AG10803 (cell line): ENCODE measurements at places on chromosomes 11 and 22.
A peak's percentile ranks its signal among the peaks of the same experiment; 100 is the strongest.

DNA sequence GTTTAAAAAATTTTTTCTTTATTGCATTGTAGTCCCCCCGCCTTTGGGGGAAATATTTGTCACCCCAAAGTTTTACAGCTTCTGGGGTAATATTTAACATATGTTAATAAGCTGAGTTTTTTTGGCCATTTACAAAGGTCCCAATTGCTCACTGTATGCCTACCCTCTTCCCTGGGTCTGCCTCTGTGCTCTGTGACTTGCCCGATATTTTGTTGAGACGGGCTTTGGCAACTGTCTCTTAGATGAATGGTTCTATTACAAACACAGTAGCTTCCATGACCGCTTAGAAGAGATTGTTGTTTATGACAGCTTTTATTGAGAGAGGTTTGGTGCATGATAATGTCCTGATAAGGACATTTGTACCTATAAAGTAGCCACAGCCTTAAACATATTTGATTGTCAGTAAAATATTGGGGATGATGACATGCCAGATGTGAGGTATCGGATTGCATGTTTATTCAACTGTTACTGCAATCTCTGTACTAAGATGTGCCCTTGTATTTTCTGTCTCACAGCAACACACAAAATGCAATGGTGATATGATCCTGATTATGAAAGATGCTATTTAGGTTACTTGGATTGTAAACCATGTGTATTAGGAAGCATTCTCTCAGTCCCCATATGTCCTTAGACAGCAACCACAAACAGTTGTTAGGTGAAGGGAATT lies 103.1 kb downstream of the TEAD1 start:
- DNase-seq, result peak; percentile 84

DNA sequence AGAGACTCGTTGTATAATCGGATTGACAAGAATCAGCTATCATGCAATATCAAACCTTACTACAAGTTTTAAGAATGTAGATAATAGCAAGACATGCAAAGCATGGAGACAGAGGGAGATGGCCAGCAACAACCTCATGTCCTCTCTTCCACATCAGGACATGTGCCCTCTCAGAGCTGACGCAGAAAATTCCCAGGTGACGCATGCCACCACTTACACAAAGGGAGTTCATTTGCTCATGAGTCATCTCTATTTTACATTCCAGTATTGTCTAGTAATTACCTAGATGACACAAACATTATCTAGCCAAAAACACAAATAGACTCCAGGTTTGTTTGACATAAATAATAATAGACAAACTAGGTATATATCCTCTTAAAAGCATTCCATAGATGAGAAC lies 38.1 kb upstream of the OPCML start:
- DNase-seq, result no peak

GRCh38 chr11:8863838-8864237 lies 47.2 kb upstream of the AKIP1 start:
- DNase-seq, result peak; percentile 57

DNA sequence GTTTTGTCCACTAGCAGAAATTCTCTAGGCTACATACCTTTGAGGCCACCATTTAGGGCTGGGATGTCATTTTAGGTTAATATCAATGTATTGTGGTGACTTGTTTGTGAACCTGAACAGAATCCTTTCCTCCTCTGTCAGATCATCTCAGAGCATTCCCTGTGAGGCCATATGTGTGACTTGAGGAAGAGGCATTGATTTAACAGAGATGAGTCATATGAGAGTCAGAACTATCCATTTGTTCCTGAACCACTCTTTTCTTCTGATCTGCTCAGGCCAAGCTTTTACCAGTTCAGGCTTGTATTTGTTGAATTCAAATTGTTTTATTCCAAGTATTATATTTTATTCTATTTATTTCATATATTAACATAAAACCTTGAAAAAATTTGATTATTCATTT lies 6.9 kb upstream of the OR4C6 start:
- DNase-seq, result no peak

- no peak for DNase-seq
Measured at GRCh38 chr11:111514216-111515031, at the start of gene HOATZ. TSS of gene HOATZ (plus strand) at chr11:111514778. CDS start at chr11:111514785, 7 bp downstream.

GRCh38 chr11:44968510-44968909 lies 17.8 kb upstream of the TP53I11 start:
- DNase-seq, result no peak

GRCh38 chr11:112025707-112026106 lies 499 bp downstream of the DLAT start:
- peak; percentile 17 for DNase-seq

GRCh38 chr11:68667511-68668500 lies 16.5 kb upstream of the GAL start:
- no peak for DNase-seq

GRCh38 chr11:118184784-118185579 lies 8.5 kb upstream of the SCN2B start:
- DNase-seq, result no peak

DNA sequence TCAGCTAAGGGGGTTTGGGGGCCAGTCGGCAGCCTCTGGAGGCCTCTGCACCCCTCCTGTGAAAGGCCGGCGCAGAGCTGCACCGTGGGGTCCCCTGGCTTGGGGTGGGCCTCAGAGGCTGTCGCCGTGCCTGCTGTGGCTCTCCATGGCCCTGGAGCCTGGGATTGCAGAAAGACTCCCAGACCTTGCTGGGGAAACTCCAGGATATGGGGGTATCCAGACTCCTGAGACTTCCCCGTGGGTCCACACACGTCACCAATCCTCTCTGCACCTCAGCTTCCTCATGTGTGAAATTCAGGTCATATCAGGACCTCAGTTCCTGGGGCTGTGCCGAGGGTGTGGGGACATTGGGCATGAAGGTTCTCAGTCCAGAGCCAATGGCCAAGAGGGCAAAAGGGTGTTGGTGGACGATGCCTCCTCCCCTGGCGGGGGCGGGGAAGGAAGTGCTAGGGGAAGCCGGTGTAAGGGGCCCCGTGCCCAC lies 97.1 kb downstream of the KCNQ1 start:
- no peak for DNase-seq

DNA sequence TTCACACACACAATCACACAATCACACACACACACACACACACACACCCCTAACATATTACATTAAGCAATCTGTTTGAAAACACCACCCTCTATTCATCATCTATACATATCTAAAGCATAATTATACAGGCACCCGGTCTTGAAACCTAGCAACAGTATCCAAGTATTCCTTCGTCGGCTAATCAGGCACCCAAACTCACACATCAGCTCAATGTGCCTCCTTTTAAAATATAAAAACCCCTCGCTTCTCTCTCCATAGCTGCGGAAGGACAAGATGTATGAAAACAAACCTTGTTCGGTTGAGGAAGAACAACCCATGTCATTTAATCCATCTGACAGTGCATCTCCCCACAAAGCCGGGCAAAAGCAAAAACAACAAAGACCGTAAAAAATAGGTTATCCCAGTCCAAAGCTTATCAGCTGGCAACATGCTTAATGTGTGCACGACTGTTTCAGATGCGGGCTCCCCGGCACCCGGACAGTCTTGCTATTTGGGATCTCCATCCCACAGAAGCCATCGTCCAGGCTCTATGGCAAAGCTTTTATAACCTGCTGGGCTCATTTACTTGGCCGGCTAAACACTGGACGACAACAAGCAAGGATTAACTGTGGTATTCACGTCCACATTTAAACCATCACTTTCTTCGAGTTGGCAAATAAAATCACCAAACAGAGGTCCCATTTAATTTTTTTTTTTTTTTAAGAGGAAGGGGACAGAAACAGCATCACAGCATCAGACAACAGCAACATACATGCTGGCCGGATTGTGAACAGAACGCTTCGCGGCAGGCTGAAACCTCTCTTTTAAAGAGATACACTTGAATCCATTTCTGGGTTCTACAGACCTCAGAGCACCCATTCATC lies 365.5 kb downstream of the SHANK2 start:
- no peak for DNase-seq

GRCh38 chr11:114563077-114563476 lies 3.4 kb upstream of the NXPE1 start:
- no peak for DNase-seq

- DNase-seq, result no peak
Measured at GRCh38 chr22:26853071-26853470, 195.7 kb downstream of the MIAT start.

- DNase-seq, result no peak
Measured at GRCh38 chr22:19641254-19641982, 72.9 kb upstream of the SEPTIN5 start.

- no peak for DNase-seq
Measured at GRCh38 chr11:123084454-123084853, 22.5 kb upstream of the HSPA8 start.
